MV-4-11 (cell line): ENCODE measurements at places on chromosomes 3 and 15.
A peak's percentile ranks its signal among the peaks of the same experiment; 100 is the strongest.

GRCh38 chr3:85821130-85821756, 862.5 kb downstream of the CADM2 start:
- no peak for DNase-seq

- DNase-seq, result no peak
Observed at GRCh38 chr15:94638183-94638582, 406.8 kb downstream of the MCTP2 start.

DNA sequence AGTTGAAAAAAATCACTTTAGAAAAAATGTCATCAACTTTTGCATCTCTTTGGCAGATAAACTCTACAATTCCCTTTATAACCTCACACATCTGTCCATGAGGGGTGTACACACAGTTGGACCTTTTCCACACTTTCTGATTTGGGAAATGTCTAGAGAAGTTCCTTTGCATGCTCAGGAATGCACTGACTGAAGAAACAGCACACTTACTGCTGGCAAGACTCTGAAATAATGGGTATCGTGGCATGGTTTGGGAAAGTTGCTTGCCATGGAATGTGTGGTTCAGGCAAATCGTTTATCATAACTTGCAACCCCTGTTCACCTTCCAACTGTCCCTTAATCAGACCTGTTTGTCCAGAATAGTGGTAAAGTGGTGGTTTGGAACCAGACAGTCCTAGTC, 135.3 kb upstream of the TGFBR2 start:
- DNase-seq, result no peak

DNA sequence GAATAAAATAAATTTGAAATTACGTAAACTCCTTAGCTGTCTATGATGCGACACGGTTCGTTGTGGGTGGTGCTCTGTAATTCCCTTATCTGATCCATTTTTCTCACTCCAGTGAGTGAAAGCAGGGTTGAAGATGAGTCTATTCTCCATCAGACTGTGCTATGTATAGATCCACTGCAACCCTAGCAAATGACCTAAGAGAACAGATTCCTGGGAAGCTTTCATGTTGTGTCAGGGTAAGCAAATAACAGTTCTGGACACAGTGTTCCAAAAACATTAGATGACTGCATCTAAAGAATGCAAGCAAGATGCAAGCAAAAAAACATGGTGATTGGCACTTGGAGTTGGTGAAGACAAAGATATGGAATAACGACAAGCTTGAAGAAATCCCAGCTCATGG, 239.3 kb downstream of the SLC9A9 start:
- DNase-seq, result no peak

DNA sequence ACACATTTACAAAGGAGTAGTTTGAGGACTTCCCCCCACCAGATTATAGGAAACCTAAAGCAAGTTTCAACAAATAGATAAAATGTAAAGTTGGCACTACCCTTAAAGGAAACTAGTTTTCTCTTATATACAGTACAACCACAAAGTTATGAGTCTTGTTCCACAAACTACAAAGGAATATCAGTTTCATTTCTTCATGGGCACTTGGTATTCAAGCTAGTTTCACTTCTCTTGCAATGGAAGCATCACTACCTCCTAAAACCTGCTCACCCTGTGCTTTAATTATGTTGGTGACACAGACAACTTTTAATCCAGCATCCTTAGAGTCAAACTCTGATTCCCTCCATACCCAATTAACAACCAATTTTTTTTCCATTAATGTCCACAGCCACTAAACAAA, 707.0 kb downstream of the ROBO2 start:
- DNase-seq, result peak; percentile 91

- peak; percentile 50 for DNase-seq
Observed at GRCh38 chr3:184757022-184757651, 45.3 kb upstream of the MAGEF1 start.

DNA sequence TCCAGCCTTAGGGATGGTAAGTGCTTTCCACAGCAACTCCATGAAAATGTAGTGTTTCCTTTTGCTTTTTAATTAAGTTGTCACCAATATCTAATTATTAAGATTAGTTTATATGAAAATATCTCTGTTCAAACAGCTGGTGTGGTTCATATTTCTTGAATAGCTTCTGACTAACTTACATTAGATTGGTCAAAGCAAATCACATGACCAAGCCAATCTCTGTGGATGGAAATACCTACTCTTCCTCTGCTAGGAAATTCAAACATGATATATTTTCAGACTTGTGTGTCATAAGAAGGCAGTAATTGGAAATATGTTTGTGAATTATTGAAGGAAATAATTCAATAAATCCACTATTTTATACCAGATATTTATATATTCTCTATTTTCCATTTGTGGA, 54.6 kb upstream of the CADM2 start:
- no peak for DNase-seq

- no peak for DNase-seq
Observed at GRCh38 chr3:128312271-128312670, 154.4 kb downstream of the DNAJB8 start.

DNA sequence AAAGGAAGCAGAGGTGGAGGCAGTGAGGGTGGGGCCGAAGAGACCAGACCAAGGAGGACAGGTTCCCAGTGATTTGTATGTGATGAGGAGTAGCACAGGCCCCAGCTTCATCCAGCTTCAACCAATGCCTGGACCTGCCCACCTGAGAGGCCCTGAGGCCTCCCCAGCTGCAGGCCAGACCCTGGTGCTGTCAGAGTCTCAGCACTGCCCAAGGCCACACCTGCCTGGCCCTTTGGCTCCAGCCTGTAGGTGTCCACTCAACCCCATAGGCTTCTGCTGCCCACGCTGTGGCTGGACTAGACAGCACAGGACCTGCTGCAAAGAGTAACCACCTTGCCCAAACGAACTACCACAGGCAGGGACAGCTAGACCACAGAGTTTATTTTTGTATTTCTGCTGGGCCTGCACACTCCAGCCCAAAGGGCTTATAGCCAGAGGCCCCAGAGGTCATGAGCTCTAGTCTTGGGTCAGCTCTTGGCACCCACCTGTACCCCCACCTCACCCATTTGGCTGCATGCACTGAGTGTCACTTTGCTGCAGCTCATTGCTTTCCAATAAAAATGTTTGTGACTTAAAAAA, 81.9 kb upstream of the CDV3 start:
- no peak for DNase-seq

DNA sequence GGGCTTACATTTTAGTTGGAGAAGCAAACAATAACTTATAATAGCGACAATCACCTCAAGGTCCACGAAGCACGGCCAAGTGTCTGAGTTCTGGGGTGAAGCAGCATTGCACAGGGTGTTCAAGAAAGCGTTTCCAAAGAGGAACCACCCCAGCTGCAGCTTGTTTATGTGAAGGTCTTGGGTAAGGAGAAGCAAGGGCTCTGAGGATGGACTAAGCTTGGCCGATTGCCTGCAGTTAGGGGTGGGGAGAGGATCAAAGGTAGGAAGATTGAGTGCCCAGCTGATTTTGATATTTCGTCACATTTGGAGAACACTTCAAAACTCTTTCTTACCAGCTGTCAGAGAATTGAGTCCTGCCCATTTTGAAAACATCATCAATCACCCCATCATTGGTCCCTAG, 321.6 kb upstream of the DNAJC19 start:
- no peak for DNase-seq

DNA sequence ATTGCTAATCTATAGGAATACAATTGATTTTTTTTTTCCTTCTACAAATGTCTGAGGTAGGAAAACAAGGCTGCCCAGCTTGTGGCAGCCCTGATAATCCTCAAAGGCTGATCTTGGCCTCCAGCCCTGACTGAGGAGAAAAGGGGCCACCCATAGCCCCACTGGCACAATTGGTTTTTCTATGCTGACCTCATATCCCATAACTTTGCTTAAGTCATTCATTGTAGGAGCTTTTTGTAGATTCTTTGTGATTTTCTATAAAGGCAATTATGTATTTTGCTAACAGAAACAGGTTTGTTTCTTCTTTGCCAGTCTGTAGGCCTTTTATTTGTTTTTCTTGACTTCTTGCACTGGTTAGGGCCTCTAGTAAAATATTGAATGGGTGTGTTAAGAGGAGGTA, 80.2 kb upstream of the C15orf39 start:
- DNase-seq, result no peak
